ENCODE measurements at places on chromosomes 5 and 9. TPM values are rescaled to one million over a fixed set of nuclear protein-coding genes. Genes with fewer than 3 reads are reported as not detected.

DNA sequence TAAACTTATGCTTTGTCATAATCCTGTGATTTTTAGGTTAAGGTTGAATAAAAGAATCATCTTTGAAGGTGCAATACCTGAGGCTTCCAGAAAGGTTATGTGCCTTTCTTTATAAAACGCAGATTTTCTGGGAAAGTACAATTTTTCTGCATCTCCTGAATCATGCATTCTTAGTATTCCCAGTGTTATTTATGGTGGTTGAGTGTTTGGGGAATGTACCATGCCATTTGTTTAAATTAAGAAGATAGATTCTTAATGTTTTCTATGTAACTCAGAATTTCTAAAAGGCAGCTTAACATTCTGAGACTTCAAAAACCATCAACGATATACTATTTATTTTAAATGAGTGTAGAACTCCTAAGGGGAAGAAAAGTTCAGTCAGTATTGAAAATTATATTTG lies 108.1 kb upstream of the FBN2 start:
- DNase-seq = no peak

Gene ACER2
- 2.0 TPM for total RNA-seq

Gene EGFLAM
- total RNA-seq = not detected

DNA sequence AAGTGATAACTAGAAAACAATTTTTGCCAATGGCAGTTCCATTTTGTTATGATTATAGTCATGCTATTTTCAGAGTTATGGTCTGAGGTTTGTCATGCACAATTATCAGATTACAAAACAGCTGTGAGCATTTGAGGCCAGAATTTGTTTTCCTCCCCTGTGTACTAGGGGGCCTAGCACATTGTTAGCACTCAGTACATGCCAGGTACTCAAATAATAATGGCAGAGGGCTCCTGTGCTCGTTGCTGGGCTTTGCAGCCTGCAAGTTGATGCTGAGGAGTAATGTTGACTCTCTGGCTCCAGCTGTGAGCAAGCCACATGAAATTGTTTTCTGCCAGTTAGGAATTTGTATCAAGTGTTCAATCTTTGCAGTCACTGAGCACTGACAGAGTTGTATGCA lies 6.9 kb downstream of the DNAI1 start:
- no peak for DNase-seq

Gene SPATA31D4
- not detected for total RNA-seq

Gene PPIC
- not detected for total RNA-seq

DNA sequence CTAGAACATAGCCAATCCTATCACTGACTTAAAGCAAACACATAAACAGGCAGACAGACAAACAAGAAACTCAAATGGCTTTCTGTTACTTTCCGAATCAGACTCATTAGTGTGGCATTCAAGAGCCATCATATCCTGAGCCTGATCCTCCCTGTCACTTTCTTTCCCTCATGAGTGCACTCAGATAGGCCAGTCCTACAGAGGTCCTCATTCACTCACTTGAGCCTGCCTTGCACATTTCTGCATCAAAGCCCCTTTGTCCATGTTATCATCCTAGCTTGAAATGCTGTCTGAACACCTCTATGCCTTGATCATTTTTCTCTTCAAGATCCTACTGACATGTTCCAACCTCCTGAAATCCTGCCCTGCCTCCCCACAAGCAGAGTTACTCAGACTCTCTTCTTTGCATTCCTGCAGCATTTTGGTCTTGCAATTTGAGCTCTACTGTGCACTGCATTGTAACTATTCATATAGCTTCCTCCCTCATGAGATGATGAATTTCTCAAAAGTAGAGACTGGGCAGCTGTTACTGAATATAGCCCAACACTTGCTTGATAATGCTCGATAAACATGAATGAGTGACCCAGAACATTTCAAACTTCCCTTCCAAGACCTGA lies 126.9 kb downstream of the PALM2AKAP2 start:
- DNase-seq = no peak

Gene ARL14EPL
- total RNA-seq = not detected

- DNase-seq = no peak
Measured at GRCh38 chr5:68224509-68225187, 9.1 kb downstream of the PIK3R1 start.

DNA sequence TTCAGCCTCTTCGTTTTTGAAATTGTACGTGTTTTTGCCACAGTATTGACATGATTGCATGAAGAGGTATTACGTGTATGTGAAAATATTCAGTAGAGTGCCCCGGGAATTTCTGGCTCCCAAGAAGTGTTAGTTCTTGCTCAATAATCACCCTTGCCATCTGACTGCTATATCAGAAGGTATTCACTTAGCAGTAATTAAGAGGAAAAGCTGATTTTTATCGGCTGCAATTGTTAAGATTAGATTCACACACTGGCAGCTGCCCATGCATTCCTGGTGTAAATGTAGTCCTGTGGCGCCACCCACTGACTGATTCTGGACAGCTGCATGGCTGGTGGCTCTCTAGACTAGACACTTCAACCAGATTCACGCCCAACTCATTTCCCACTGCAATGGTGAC lies 440.1 kb upstream of the ADAMTS16 start:
- peak; percentile 49 for DNase-seq

- DNase-seq = no peak
Measured at GRCh38 chr5:172931001-172931536, 28.2 kb upstream of the RPL26L1 start.

DNA sequence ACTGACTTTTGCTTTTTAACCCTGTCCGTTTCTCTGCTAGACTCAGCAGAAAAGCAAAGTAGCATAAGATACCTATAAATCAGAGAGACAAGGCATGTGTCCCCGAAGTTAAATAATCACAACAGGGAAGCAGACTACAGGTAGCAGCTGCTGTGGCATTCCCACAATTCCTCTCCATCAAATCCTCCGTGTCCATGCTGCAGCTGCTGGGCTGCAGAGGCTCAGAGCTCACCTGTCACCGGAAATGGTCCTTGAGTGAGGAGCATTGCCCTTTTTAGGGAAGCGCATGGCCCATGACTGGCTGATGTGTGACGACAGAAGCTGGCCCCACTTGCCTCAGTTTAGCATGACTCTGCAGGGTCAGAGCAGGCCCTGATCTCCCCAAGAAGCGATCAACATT lies 125.0 kb downstream of the MSX2 start:
- DNase-seq = no peak

DNA sequence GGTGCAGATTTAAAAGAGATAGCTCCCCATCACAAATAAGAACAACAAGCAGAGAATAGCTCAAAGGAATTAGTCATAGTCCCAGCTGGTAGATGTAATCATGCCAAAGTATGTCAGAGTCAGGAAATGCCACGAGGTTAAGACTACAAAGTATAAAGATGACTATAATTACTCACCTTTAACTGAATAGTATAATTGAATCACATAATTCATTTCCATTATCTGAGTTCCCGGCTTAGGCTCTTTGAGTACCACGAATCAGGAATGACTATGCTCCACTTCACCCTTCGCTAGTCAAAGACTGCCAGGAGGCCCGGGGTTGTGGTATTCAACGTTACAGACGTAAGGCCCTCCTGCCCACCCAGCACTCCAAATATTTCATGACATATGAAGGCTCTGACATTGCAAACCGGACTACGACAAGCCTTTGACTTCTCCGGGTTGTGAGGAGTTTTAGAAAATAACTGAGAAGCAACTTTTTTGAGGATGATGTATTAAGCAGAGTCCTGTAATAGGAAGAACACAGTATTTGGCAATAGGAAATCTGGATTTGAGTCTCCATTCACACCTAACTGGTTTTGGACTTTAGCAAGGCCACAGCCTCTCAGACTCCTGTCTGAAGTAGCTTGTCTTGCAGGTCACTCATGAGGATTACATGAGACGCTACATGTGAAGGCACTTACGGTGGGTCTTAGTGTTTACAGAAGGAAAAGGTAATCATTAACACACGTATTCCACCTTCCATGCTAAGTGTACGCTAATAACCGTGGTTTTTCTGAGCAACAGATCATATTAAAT lies 64.6 kb downstream of the ENC1 start:
- peak; percentile 39 for DNase-seq

DNA sequence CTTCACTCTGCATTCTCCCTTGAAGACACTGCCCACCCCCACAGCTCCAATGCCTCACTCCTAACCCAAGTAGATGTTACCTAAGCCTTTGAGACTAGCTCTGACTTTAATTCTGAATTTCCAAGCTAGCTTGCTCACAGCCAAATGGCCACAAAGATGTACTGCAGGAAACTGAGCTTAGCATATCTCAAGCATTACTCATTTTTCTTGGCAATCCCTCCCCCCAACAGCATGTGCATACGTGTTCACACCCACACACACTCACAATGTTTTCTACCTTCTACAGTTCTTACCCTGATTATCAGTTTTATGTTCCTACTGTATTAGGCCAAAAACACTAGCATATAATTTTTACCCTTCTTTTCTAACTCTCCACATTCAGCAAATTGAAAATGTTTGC lies 13.7 kb upstream of the GRIA1 start:
- DNase-seq = no peak

DNA sequence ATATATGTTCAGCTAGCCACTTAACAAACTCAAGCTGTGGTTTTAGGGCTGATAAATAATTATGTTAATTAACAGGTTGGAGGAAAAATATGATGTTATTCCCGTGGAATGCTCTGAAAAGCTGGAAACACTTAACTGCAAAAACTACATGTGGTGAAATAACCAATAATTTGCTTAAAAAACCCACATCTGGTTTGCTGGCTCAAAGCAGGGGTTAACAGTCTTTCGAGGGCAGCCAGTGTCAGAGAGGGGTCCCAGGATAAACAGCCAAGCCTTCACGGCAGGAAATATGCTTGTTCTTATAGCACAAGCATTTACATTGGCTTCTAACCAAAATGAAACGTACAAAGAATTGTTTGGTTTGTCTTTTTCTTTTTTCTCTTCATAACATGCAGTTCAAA lies 254.0 kb upstream of the GAS1 start:
- no peak for DNase-seq

DNA sequence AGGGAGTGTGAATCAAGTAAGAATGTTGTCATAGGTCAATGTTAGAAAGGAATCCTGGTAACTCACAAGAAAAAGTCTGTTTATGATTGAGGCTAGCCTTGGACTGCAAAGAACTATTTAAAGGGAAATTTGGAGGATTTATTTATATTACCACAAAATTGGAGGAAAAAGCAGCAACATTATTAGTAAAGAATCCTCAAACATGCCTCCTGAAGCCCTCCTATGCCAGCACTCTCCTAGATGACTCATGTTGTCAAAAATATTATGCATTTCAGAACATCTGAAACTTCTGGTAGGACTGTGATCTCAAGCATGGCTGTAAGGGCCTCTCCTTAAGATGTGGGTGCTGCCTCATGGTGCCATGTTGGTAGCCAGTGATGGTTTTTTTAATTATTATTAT lies 628.5 kb downstream of the CHSY3 start:
- DNase-seq = no peak

Gene RRAGA
- total RNA-seq = 22.3 TPM

DNA sequence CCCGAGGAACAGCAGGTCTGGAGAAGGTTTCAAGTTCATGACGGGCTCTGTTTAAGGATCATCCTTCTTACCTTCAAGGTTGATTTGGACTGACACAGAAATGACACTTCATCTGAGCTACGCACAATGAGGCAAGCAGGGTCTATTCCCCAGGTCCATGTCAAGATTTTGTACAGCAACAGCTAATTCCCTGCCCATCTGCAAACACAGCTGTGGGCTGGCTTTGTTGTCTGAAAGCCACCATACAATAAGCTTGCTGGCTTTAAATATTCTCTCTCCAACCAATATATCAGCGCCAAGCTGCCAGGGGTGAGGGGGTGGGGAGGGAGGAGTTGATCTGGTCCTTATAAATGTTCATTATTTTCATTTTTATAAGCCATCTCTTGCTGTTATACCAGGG lies 92.0 kb downstream of the OTULIN start:
- no peak for DNase-seq

- no peak for DNase-seq
Measured at GRCh38 chr5:136409000-136409399, 43.7 kb upstream of the TRPC7 start.

Gene CTXN3
- not detected for total RNA-seq

Gene HAVCR1
- 0.42 TPM for total RNA-seq

DNA sequence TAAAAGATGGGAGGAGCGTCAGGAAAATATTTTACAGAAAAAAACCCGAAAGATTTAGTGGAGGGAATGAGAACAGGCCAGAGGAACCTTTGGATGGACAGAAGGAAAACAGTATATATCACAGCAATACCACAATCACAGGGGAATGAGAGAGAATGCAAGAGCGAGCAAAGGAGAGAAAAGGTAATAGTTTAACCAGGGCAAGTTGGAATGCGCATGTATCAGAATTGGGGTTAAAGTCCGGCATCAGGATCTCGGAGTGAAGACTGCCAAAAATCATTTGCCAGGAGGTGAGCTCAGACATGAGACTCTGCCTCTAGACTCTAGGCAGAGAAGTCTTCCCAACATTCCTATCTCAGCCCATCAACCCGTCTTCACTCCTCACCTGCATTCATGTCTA lies 36.8 kb downstream of the PCDHGC5 start:
- no peak for DNase-seq

Gene DND1
- total RNA-seq = 1.7 TPM

DNA sequence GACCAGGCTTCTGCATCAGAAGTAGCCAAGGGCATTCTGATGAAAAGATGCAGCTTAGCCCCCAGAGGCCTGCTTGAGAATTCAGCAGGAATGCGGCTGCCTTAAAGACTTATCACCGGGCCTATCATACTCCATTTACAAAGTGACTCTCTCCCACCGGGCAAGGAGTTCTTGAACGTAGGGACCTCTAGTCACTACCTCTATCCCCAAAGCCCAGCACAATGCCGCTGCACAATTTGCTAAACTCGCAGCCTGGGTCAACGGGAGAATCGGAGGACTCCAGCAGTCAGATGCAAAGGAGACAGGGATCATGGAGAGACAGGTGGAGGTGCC lies 661 bp downstream of the PDCL start:
- DNase-seq = no peak

DNA sequence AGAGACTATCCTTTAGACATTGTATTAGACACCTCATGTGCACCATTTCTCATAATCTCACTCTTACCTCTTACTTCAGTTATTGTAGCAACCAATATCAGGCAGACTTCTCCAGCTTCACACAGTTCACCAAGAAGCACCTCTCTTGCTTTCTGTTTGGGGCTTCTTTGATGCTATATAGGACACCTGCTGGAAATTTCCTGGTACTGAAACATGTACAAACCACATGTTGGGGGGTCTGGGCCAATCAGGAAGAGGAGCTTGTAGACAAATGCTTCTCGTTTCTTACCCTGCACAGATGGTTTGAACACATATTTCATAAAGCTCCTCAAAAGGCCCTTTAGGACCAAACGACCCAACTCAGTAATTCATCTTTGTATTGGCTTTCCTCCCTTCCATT lies 212.1 kb downstream of the IZUMO3 start:
- no peak for DNase-seq

GRCh38 chr5:149254506-149254905 lies 17.2 kb upstream of the AFAP1L1 start:
- DNase-seq = peak; percentile 37

DNA sequence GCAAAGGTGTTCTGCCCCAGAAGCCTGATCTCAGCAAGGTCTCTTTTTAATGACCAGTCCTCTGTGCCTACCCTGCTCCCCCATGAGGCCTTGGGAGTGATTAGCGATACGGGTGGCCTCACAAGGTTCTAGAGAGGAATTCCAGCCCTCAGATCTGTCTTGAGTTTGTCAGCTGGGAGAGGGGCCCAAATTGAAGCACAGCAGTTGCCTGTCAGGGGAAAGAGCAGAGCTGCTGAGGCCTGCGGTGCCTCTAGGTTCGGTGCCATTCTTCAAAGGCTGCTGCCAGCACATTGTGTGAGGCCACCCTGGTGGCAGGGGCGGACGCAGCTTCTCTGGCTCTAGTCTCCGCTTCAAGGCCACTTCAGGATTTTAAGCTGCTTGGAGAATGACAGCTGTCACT lies 85.7 kb upstream of the GRIA1 start:
- DNase-seq = no peak

- DNase-seq = no peak
Measured at GRCh38 chr9:108978205-108978604, 35.1 kb downstream of the CTNNAL1 start.

Measured in activated naive CD4-positive, alpha-beta T cell treated with anti-CD3 and anti-CD28 coated beads for 36 hours (primary cell).